ENCODE measurements at places on chromosomes 11 and 22. TPM values are rescaled to one million over a fixed set of nuclear protein-coding genes. Genes with fewer than 3 reads are reported as not detected.

The IFITM10 gene
- 0.14 TPM for total RNA-seq

The APOL4 gene
- total RNA-seq = 4.8 TPM

The ZFP91 gene
- 35.8 TPM for total RNA-seq

The VSIG10L2 gene
- 0.09 TPM for total RNA-seq

The BDNF gene
- total RNA-seq = 0.24 TPM

The LARGE2 gene
- total RNA-seq = 3.5 TPM

The P2RX6 gene
- 0.66 TPM for total RNA-seq
